ENCODE measurements at places on chromosomes 3 and 15.

DNA sequence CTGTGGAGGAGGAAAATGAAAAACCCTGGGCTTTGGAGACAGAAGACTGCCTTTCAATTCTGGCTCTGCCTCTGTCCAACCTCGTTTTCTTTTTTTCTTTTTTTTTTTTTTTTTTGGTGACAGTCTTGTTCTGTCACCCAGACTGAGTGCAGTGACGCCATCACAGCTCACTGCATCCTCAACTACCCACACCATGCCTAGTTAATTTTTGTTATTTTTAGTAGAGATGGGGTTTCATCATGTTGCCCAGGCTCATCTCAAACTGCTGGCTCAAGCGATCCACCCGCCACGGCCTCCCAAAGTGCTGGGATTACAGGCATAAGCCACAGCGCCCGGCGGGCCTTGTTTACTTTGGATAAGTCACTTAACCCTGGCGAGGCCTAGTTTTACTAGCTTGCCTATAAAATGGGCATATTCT lies 66.3 kb upstream of the SLC25A26 start:
- no peak for DNase-seq

GRCh38 chr3:48748754-48749153 lies 31.7 kb upstream of the IP6K2 start:
- DNase-seq: no peak

DNA sequence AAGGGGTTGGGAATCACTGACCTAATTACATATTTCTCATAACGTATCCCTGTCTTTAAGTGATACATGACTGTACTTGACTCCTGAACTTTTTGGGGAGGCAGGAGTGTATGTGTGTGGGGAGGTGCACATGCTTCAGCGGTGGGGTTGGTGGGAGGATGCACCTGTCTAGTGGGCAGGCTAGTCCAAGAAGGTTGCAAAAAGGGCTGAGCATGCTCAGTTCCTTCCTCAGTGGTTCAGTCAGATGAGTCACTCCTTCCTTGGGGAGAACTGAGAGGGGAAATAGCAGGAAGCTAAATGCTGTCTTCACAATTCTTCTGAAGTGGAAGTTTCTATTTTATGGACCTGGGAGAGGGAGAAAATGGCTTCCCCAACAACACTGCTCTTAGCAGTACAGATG lies 24.6 kb upstream of the AP4E1 start:
- DNase-seq: no peak

DNA sequence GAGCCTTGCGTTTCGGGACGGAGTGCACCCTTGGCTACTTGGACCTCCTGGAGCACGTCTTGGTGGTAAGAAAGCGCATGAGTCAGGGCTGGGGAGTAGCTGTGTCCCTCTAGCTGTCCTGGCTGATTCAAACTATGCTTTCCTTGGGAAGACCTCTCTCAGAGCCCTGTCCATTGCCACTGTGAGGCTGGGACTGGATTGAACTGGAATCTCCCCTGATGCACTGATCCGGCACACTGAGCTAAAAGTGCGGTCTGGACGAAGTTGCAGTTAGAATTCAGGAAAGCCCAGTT lies 232.6 kb upstream of the TPM1 start:
- DNase-seq: no peak

DNA sequence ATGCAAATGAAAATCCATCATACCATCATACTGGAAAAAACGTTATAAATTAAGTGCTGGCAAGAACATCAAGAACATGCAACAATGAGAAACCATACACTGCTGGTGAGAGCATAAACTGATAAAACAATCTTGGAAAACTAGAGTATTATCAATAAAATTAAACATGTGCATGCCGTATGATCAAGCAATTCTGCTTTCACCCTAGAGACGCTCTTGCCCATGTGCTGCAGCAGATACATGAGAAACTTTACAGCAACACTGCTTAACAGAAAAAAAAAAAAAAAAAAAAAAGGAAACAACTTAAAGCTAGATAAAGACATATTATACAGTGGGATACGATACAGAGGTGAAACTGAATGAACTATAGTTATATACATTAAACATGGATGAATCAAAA lies 21.8 kb downstream of the SPG11 start:
- DNase-seq: peak; percentile 51

- no peak for DNase-seq
These were observed 17.5 kb downstream of the GRAMD2A start for GRCh38 chr15:72179950-72180581.
